ENCODE measurements at places on chromosomes 3 and 15.

DNA sequence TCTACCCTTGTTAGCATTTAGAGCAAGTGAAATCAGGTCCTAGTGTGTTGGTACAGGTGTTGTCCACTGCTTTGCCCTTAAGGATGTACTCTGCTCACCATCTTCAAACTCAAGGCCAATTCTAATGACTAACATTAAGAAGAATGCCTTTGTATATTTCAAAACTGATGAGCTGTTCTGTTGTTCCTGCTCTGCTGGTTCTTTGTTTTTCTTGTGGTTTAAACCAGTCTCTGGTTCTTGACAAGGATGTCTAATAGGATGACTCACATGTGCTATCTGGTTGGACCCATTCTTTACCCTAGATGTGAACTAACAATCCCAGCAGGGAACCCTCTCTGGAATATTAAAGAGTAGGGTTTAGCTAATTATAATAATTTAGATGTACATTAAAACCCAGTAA lies 17.3 kb downstream of the ABHD5 start:
- DNase-seq: no peak

GRCh38 chr3:156677536-156677935 lies 3.1 kb downstream of the TIPARP start:
- no peak for DNase-seq

GRCh38 chr3:12384451-12385233 lies 95.8 kb downstream of the PPARG start:
- no peak for DNase-seq

DNA sequence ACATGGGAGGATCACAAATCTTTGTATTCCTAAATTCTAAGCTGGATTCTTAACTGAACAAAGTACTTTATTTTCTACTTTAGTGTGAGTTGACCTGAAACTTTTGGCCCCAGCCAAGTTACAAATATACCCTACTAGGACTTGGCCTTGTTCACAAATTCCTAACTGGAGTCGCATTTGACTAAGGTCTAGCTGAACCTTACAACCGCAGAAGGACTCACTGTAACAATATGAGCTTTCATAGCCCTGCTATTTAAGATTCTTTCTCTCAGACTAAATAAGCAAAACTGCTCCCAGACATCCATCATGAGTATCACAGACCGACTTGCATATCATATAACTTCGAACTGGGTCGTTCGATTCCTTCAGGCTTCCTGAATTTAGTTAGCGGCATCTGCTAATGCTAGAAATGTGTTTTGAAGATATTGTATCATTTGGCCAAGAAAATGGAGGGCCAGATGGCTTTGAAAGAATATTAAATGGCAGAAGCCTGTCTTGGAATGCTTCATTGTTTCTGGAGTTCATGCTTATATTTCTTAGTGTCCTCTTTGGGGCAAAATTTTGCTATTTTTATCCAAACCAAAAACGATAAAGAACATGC lies 28.4 kb upstream of the ADAMTS9 start:
- no peak for DNase-seq

- no peak for DNase-seq
Observed at GRCh38 chr3:177378168-177378567, 180.9 kb upstream of the TBL1XR1 start.

GRCh38 chr3:84547971-84548970 lies 410.5 kb upstream of the CADM2 start:
- DNase-seq: no peak

- no peak for DNase-seq
Observed at GRCh38 chr15:52483707-52484106, 45.0 kb downstream of the MYO5A start.

- DNase-seq: no peak
Observed at GRCh38 chr3:190031887-190032752, 88.6 kb downstream of the P3H2 start.

GRCh38 chr3:150033721-150034120 lies 63.0 kb upstream of the PFN2 start:
- no peak for DNase-seq

GRCh38 chr3:171462224-171462623 lies 2.0 kb upstream of the TNIK start:
- DNase-seq: no peak

- no peak for DNase-seq
Observed at GRCh38 chr3:73772076-73772886, 147.5 kb upstream of the PDZRN3 start.

- no peak for DNase-seq
Observed at GRCh38 chr3:34919025-34919424, 720.3 kb upstream of the ARPP21 start.

Measured in activated naive CD4-positive, alpha-beta T cell treated with Interleukin-2 at 50 U/mL for 16 hours (primary cell).